ENCODE measurements at places on chromosomes 13 and 19.
A peak's percentile ranks its signal among the peaks of the same experiment; 100 is the strongest.

- H3K27me3 ChIP-seq, result no peaks in the 10 kb centered on the region
- H3K4me3 ChIP-seq, result no peak overlapping the region
- no peaks in the 10 kb centered on the region for H3K4me1 ChIP-seq
- no peak for DNase-seq
- no peaks in the 10 kb centered on the region for H3K36me3 ChIP-seq
These were observed 96.3 kb upstream of the SPRY2 start for GRCh38 chr13:80437231-80437630.

DNA sequence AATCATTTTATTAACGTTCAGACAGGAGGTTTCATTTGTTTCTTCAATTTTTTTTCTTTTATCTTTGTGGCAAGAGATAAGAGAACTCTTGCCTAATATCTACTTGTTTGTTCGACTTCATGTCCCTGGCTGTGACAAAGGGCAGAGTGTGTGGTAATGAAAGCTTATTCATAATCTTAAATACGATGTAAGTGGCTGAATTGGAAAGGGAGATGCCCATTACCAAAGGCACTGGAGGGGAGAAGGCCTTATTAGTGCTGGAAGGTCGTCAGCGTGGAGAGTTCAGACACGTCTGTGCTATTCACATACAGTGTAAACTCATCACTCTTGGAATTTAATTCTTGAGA, 54.0 kb downstream of the RFC3 start:
- H3K4me3 ChIP-seq, result no peak overlapping the region
- no peaks in the 10 kb centered on the region for H3K27me3 ChIP-seq

DNA sequence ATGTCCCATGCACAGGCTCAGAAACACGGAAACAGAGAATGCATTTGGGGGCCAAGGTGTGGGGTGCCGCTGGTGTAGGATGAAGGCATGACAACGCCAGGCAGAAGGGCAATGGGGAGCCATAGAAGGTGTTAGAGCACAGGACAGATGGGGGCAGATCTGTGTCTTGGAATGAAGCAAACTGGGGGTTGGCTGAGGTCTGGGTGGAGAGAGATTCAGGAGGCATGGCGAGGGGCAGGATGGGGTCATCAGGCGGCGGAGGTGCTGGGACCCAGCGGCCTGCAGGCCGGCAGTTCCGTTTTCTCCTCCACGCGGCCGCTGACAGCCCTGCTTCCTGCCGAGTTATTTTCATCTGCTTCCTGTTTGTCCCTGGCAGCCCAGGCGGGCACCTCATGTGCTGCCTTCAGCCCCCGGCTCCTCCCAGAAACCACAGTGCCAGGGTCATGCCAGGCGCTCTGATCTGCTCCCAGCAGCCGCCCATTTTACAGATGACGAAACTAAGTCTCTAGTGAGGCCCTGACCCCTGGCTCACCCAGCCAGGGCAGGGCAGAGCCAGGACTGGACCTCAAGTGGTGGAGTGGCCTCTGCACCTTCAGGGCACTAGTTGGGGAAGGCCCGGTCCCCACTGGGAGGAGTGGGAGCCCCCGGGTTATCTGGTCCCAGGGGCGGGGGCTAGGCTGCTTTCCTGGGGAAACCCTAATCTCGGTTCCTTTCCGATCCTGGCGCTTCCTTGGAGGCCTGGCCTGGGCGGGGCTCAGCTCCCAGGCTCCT, 2.2 kb downstream of the ARHGAP45 start:
- DNase-seq, result peak; percentile 70
- H3K4me1 ChIP-seq, result peaks cover 47% of the 10 kb centered on the region
- H3K4me3 ChIP-seq, result peak overlapping the region; percentile 96
- H3K27ac ChIP-seq, result peak overlapping the region; percentile 96
- H3K27me3 ChIP-seq, result no peaks in the 10 kb centered on the region

DNA sequence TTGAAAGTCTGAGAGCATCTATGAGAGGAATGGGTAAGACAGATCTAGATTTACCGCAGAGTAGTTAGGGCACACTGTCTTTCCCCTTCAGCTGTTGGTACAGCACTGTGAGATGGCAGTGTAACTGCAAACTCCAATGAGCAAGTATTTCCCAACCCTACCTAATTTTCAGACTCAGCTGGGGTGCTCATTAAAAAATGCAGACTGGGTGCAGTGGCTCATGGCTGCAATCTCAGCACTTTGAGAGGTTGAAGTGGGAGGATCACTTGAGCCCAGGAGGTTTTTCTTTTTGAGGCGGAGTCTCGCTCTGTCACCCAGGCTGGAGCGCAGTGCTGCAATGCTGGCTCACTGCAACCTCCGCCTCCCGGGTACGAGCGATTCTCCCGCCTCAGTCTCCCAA, 12.6 kb downstream of the QPCTL start:
- no peaks in the 10 kb centered on the region for H3K27me3 ChIP-seq
- no peak for DNase-seq
- H3K4me3 ChIP-seq, result no peak overlapping the region

GRCh38 chr13:23377983-23378632, 55.4 kb downstream of the SACS start:
- peaks cover 2% of the 10 kb centered on the region for H3K27me3 ChIP-seq
- H3K27ac ChIP-seq, result peak overlapping the region; percentile 44
- no peak for DNase-seq
- peaks cover 6% of the 10 kb centered on the region for H3K36me3 ChIP-seq

- no peaks in the 10 kb centered on the region for H3K36me3 ChIP-seq
- H3K27me3 ChIP-seq, result peaks cover 31% of the 10 kb centered on the region
- H3K4me1 ChIP-seq, result no peaks in the 10 kb centered on the region
- no peak overlapping the region for H3K4me3 ChIP-seq
These were observed 7.1 kb upstream of the ZNF536 start for GRCh38 chr19:30364866-30365800.

- no peak overlapping the region for H3K4me3 ChIP-seq
- no peak overlapping the region for H3K27ac ChIP-seq
- no peaks in the 10 kb centered on the region for H3K36me3 ChIP-seq
- no peak for DNase-seq
- H3K4me1 ChIP-seq, result no peaks in the 10 kb centered on the region
- no peaks in the 10 kb centered on the region for H3K27me3 ChIP-seq
These were observed 330.4 kb downstream of the RFC3 start for GRCh38 chr13:34148359-34148758.

DNA sequence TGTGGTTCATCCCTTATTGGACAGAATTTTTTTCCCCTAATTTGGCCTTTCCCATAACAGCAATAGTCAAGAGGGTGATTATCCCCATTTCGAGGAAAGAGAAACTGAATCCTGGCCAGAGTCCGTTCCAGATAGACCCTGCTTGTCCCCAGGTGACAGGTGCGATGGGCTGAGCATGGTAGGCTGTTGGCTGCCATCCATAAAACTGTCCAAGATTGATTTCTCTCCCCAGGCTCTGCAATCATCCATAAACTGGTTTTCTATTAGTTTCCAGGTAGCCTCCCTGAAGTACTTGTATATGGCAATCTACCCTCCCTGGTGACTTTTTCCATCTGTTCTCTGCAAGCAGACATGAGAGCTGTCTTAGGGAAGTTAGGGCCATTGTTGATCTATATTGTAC, 25.4 kb downstream of the SERP2 start:
- H3K27ac ChIP-seq, result no peak overlapping the region
- DNase-seq, result no peak
- no peaks in the 10 kb centered on the region for H3K36me3 ChIP-seq

DNA sequence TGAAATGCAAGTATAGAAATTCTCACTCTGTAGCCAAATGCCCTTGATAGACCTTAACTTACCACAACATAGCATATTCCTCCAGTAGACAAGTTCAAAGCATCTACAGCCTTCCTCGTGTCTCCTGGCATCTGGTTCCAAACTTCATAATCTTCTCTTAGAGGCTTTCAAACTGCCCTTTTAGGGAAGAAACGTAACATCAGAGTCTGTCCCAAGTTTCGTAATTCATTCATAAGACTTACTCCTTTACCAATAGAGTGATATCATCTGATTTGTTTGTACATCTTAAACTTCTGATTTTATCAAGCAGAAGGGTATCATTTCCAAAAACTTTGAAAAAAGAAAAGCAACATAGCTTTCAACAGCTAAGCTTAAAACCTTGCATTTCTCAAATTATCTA, 137.4 kb downstream of the SPRY2 start:
- no peaks in the 10 kb centered on the region for H3K4me1 ChIP-seq
- no peaks in the 10 kb centered on the region for H3K36me3 ChIP-seq
- DNase-seq, result no peak
- H3K27ac ChIP-seq, result no peak overlapping the region

GRCh38 chr19:41480336-41480735, 37.4 kb downstream of the ERICH4 start:
- no peaks in the 10 kb centered on the region for H3K36me3 ChIP-seq
- H3K27ac ChIP-seq, result no peak overlapping the region
- H3K4me3 ChIP-seq, result no peak overlapping the region
- H3K27me3 ChIP-seq, result peaks cover 88% of the 10 kb centered on the region
- H3K4me1 ChIP-seq, result no peaks in the 10 kb centered on the region

DNA sequence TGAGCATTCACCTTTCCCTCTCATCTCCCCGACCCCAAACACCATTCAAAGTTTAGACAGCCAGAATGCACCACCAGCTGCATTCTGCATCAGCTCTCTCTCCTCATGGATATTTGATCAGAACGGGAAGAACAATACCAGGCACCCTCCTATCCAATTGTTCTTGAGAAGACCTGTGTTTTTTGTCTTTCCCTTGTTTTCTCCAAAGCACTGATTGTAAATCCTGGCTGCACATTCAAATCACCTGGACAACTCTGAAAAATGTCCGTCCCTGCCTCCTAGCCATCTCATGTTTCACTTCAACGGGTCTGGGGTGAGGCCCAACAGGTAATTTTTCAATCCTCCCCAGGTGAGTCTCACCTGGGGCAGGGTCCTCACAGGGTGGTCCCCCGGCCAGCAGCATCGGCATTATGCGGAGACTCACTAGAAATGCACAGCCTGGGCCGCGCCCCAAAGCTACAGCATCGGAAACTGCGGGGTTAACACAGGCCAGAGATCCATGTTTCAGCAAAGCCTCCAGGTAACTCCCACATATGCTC, 5.5 kb downstream of the IRS2 start:
- no peak overlapping the region for H3K4me3 ChIP-seq
- H3K36me3 ChIP-seq, result peaks cover 37% of the 10 kb centered on the region
- peaks cover 19% of the 10 kb centered on the region for H3K4me1 ChIP-seq
- H3K27ac ChIP-seq, result no peak overlapping the region
- no peaks in the 10 kb centered on the region for H3K27me3 ChIP-seq

- no peaks in the 10 kb centered on the region for H3K36me3 ChIP-seq
- H3K27ac ChIP-seq, result no peak overlapping the region
- peaks cover 6% of the 10 kb centered on the region for H3K27me3 ChIP-seq
- no peak for DNase-seq
- H3K4me3 ChIP-seq, result no peak overlapping the region
These were observed 95.1 kb downstream of the NUFIP1 start for GRCh38 chr13:44894001-44894770.

GRCh38 chr13:67014399-67014798, 215.7 kb downstream of the PCDH9 start:
- no peak for DNase-seq
- no peaks in the 10 kb centered on the region for H3K27me3 ChIP-seq
- H3K4me3 ChIP-seq, result no peak overlapping the region
- no peaks in the 10 kb centered on the region for H3K36me3 ChIP-seq

DNA sequence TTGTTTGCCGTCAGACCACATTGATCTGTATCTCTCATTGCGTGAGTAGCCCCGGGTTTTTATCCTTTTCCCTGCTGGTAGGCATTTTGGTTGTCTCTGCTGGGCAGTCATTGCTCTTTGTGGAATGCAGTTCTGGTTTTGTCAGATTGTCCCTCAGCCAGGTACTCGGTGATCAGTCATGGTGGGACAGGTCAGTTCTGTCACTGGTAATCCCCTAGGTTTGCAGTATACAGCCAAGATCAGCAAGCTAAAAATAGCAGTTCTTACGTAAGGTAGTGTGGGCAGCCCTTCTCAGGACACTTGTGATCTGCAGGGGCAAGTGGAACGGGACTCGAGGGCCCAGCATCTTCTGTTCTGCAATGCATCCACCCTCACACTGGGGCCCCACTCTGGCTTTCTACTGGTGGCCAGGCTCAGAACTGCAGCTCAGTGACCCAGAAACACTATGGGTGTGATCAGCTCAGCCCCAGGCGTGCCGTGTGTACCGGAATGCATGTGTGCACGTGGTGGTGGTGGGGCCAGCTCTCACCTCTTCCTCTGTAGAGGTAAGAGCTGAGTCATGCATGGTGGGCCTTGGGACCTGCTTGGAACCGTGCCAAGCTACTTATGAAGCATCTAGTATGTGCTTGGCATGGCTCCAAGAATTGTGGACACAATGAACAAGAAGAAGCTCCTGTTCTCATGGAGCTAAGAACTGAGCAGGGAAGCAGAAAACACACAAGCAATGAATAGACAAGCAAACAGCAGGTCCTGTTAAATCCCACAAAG, 6.3 kb downstream of the PLEKHF1 start:
- H3K4me3 ChIP-seq, result peak overlapping the region; percentile 94
- peaks cover 66% of the 10 kb centered on the region for H3K4me1 ChIP-seq
- peaks cover 95% of the 10 kb centered on the region for H3K36me3 ChIP-seq
- H3K27ac ChIP-seq, result peak overlapping the region; percentile 99

- H3K4me1 ChIP-seq, result peaks cover 59% of the 10 kb centered on the region
- peaks cover 72% of the 10 kb centered on the region for H3K36me3 ChIP-seq
- DNase-seq, result no peak
- H3K27me3 ChIP-seq, result no peaks in the 10 kb centered on the region
These were observed 16.0 kb downstream of the MYO1F start for GRCh38 chr19:8561075-8561764.

GRCh38 chr13:42688821-42689220, 92.6 kb upstream of the FAM216B start:
- no peak overlapping the region for H3K4me3 ChIP-seq
- DNase-seq, result no peak
- no peak overlapping the region for H3K27ac ChIP-seq
- H3K27me3 ChIP-seq, result peaks cover 17% of the 10 kb centered on the region
- H3K4me1 ChIP-seq, result no peaks in the 10 kb centered on the region
- no peaks in the 10 kb centered on the region for H3K36me3 ChIP-seq

- no peak for DNase-seq
- H3K27ac ChIP-seq, result no peak overlapping the region
- H3K4me3 ChIP-seq, result no peak overlapping the region
- H3K4me1 ChIP-seq, result no peaks in the 10 kb centered on the region
These were observed 4.0 kb downstream of the CLC start for GRCh38 chr19:39733841-39734240.

DNA sequence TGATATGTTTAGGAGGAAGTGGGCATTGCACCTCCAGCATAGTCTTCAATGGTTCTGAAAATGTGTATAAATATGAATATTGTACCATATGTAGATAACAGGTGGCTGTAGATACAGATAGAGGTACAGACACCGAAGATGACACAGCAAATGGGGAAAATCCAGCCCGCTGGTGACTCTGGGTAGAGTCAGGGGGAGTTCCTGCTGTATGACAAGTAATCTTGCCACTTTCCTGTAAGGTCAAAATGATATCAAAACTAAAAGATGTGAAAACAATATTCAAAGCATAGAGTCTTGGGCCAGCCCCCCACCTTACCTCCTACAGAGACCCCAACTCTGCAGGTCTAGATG, 17.8 kb downstream of the C2CD4C start:
- peaks cover 7% of the 10 kb centered on the region for H3K36me3 ChIP-seq
- H3K4me3 ChIP-seq, result no peak overlapping the region
- no peak overlapping the region for H3K27ac ChIP-seq
- DNase-seq, result no peak
- H3K27me3 ChIP-seq, result peaks cover 23% of the 10 kb centered on the region
- H3K4me1 ChIP-seq, result no peaks in the 10 kb centered on the region

All from effector memory CD8-positive, alpha-beta T cell (primary cell).